Glutamatergic neuron (in vitro differentiated cells): ENCODE measurements at places on chromosomes 16 and 17.

GRCh38 chr17:45018848-45019711, 32.4 kb downstream of the DCAKD start:
- peak; percentile 48 for DNase-seq

- no peak for DNase-seq
Observed at GRCh38 chr17:9235346-9235745, 214.0 kb downstream of the NTN1 start.

GRCh38 chr16:8310323-8310722, 280.0 kb downstream of the TMEM114 start:
- DNase-seq, result no peak

- no peak for DNase-seq
Observed at GRCh38 chr17:7322520-7323194, 6.5 kb downstream of the NEURL4 start.

- no peak for DNase-seq
Observed at GRCh38 chr16:19757762-19758595, 39.9 kb downstream of the IQCK start.

DNA sequence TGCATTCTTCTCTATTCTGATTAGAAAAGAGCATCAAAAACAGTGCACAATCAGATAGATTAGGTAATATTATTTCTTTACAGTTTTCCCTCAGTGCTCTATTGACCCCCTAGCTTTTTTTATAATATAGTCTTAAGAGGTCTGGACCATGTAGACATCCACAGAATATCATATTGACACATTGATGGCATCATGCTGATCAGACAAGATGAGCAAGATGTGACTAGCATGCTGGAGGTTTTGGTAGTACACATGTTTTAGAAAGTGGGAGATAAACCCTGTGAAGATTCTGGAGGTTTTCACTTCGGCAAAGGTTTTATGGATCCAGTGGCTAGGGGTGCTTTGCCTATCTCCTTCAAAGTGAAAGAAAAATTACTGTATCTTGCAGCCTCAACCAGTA, 2.8 kb upstream of the ABCA8 start:
- no peak for DNase-seq

- no peak for DNase-seq
Observed at GRCh38 chr17:74822335-74822938, 37.2 kb downstream of the GRIN2C start.

GRCh38 chr17:77320485-77321256, 179.9 kb downstream of the SEC14L1 start:
- peak; percentile 16 for DNase-seq

GRCh38 chr16:20216591-20217217, 110.6 kb downstream of the GP2 start:
- DNase-seq, result no peak

DNA sequence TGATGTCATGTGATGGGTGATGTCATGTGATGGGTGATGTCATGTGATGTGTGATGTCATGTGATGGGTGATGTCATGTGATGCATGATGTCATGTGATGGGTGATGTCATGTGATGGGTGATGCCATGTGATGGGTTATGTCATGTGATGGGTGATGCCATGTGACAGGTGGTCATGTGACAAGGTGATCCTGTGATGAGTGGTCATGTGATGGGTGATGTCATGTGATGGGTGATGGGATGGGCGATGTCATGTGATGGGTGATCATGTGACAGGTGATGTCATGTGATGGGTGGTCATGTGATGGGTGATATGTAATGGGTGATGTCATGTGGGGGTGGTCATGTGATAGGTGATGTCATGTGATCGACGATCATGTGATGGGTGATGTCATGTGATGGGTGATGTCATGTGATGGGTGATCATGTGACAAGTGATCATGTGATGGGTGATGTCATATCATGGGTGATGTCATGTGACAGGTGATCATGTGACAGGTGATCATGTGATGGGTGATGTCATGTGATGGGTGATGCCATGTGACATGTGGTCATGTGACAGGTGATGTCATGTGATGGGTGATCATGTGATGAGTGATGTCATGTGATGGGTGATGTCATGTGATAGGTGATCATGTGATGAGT, 17.2 kb downstream of the CD300LB start:
- peak; percentile 54 for DNase-seq

DNA sequence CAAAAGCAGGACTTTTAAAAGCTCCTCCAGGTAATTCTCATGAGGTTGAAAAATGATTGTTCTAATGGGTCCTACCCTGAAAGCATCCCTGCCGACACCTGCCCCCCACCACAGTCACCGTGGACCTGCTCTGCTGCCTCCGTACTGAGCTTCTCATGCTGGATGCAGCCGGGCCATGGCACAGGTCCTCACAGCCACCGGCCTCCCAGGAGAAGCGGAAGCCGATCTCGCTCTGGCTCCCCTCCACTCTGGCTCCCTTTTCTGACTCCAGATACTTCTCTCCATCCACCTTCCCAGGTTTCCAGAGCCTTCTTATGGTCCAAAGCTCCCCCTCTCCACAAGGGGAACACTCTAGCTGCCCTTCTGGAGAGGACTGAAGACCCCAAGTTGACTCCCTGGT, 10.2 kb downstream of the RPRML start:
- DNase-seq, result no peak

DNA sequence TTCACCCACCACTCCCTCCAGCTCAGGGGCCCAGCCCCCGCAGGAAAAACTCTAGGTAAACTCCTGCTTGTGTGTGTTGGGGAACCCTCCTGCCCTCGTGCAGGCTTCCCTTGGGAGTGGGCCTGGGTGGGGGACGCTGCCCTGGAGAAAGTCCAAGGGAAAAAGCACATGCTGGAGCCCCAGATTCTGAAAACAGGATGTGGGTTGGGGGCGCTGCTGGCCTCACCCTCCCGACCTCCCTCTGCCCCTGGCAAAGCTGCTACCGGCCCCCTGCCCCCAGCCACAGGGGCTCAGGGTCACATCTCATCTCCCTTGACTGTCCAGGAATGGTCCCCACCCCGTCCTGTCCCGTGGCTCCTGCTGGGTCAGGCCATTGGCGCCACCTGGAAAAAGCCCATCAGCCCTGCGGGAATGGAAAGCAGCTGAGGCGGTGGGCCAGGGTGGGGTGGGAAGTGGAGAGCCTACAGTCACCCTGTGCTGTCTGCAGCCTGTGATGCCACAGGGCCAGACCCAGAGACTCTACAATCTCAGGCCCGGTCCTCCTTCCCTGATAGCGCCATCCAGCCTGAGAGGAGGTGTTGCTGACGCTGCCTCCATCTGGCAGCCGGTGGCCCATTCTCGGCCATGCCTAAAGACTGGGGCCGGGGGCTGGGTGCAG, 2.5 kb upstream of the GJD3 start:
- no peak for DNase-seq

DNA sequence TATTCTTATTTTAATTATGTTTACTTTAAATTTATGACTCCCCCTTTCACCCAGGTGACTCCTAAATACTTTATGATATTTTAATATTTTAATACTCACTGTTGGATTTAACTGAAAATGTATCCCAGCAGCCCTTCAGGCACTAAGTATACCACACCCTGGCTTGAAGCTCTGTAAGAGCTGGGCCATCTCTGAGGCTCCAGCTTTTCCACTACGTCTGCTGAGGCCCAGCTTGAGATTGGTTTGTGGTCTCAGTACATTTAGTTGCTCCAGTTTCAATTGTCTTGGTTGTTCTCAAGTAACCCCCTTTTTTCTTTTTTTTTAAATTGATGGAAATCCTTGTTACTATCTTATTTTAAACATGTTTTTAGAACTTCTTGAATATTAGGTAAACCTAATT, 27.0 kb upstream of the CAPNS2 start:
- DNase-seq, result no peak

GRCh38 chr17:77344038-77344437, 203.3 kb downstream of the SEC14L1 start:
- no peak for DNase-seq

- no peak for DNase-seq
Observed at GRCh38 chr16:19853132-19853741, 31.4 kb downstream of the GPRC5B start.

GRCh38 chr16:57677622-57678369, 9.7 kb downstream of the ADGRG3 start:
- DNase-seq, result no peak

DNA sequence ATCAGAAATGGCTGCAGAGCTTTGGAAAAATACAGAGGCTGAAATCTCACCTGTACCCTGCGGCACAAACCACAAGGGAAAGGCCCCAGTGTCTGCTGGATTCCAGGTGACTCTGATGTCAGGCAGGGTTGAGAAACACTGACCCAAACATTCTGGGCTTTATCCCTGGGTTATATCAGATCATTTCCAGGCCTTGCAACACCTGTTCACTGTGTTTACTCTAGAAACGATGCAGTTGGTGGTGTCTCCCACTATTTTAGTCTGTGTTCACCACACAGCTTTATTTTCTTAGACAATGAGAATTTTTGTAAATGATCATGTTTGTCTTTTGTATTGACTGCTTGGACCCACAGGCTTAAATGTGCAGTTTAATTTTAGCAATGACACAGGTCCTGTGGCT, 151.5 kb upstream of the SDK2 start:
- no peak for DNase-seq

DNA sequence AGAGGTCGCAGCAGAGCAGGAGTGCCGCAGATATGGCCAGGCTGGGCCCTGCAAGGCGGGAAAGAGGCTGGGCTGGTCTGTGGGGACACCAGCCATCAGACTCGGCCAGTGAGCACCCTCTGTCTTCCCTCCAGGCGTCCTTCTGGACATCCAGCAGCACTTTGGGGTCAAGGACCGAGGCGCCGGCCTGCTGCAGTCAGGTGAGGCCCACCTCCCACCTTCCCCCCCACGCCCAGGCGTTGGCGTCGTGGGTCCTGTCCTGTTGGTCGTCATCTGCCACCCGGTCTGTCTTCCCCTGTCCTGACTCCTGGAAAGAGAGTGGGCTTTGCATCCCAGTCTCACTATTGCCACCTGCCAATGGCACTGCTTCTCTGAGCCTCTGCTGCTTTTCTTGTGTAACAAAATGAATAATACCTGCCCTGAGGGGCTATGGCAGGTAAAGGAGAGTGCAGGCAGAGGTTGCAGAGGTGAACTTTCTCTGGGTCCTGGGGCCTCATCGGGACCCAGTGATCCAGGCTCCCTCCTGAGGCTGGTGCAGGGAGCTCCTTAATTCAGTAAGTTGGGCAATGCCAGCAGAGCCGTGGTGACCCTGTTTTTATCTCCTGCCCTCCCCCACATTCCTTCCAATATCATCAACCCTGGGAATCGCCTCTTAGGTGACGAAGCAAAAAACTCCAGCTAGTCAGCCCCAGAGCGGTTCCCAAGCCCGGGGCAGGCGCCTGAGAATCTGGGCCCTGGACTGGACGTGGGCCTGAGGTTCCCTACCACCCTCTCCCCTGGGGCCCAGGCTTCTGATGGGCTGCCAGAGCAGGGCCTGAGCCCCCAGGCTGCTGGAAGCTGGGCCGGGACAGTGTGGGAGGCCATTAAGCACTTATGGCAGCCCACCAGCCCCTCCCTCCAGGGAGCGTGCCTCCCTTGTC, 14.7 kb downstream of the SPNS2 start:
- no peak for DNase-seq

- DNase-seq, result no peak
Observed at GRCh38 chr16:17571499-17572093, 100.8 kb upstream of the XYLT1 start.

GRCh38 chr16:67432506-67432890, 1.6 kb downstream of the HSD11B2 start:
- DNase-seq, result no peak

DNA sequence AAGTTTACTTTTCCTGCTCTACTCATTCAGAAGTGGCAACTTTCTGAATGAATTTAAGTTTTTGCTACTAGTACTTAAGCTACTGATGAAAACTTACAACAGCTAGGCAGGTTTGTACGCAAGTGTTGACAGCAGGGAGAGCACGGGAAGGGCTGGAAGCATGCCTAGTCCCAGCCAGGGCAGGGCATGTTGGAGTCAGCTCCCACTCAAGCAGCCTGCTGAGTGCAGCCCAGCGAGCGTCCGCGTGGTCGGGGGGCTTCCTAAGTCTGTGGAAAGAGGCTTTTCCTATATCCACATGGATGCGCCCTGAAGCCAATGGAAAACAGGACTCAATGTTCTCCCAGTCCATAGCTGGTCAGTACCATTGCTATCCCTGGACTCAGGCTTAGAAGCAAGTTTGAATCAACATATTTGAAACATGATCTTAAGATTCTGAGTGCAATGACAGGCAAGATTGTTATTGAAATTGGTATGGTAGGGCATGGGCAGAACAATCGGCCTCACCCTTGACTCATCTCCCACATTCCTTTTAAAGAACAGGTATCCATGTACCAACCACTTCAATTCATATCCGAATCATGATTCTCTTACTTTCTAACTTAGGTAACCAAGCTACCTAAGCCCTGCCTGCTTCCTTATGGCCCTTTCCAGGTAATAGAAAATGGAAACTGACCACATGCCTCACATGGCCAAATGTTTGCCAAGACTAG, 22.5 kb downstream of the CYB5D2 start:
- no peak for DNase-seq

DNA sequence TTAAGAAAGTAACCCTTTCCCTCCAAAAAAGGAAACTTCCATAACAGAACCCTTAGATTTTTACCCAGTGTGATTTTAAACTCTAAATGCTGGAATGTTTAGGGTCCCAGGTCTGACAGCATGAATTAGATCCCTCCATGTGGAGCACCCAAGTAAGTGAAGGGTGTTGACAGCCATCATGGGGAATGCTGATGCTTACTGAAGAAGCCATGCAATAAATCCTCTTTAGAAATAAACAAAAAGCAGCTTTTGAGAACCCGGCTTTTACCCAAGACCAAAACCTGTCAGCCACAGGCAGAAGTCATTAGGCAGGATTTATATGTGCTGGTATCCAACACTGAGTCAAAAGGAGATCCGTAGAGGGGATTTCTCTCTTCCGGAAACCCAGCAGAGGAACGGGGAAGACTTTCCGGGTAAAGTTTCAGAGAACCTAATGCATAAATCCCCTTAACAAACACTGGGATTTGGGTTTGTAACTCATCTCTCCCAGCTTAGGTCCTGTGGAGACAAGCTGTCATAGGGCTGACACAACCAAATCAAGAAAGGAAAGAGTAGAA, 287.5 kb downstream of the IRX3 start:
- DNase-seq, result no peak

GRCh38 chr16:76303637-76304314, 26.6 kb downstream of the CNTNAP4 start:
- DNase-seq, result no peak

GRCh38 chr17:13750816-13751793, 149.4 kb upstream of the HS3ST3A1 start:
- no peak for DNase-seq

GRCh38 chr16:11354733-11355574, 9.7 kb downstream of the RMI2 start:
- no peak for DNase-seq

GRCh38 chr16:7443142-7443541, 110.5 kb downstream of the RBFOX1 start:
- no peak for DNase-seq

GRCh38 chr16:19116711-19117449, 3.1 kb downstream of the ITPRIPL2 start:
- no peak for DNase-seq
